Kidney epithelial cell (primary cell): ENCODE measurements at places on chromosomes 1 and 21. TPM values are rescaled to one million over a fixed set of nuclear protein-coding genes. Genes with fewer than 3 reads are reported as not detected.

SGIP1 gene
- total RNA-seq = 6.9 and 9.4 TPM in 2 replicates

FBXO2 gene
- total RNA-seq = 0.55 and 3.0 TPM in 2 replicates

- no peak for DNase-seq
These were observed 567.2 kb downstream of the SMYD3 start for GRCh38 chr1:245939756-245940345.

- DNase-seq = no peak
These were observed 71.3 kb downstream of the RPE65 start for GRCh38 chr1:68378296-68379084.

DNA sequence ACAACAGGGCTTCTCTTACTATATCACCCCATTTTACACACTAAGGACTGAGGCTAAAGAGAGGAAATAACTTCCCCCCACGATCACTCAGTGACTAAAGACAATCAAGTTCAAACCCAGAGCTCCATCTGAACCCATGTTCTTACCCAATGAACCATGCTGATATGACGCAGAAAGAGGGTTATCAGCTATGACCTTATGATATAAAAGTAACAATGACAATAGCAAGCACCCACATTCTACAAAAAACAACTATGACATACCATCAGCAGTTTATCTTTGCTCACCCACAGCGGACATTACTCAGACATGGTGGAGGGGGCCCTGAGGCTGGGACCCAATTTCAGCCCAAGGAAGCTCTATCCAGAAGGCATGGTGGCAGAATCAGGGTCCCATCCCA, 75.7 kb downstream of the PTPN14 start:
- DNase-seq = no peak

- no peak for DNase-seq
These were observed 2.7 kb downstream of the IGSF9 start for GRCh38 chr1:159942632-159943277.

DNA sequence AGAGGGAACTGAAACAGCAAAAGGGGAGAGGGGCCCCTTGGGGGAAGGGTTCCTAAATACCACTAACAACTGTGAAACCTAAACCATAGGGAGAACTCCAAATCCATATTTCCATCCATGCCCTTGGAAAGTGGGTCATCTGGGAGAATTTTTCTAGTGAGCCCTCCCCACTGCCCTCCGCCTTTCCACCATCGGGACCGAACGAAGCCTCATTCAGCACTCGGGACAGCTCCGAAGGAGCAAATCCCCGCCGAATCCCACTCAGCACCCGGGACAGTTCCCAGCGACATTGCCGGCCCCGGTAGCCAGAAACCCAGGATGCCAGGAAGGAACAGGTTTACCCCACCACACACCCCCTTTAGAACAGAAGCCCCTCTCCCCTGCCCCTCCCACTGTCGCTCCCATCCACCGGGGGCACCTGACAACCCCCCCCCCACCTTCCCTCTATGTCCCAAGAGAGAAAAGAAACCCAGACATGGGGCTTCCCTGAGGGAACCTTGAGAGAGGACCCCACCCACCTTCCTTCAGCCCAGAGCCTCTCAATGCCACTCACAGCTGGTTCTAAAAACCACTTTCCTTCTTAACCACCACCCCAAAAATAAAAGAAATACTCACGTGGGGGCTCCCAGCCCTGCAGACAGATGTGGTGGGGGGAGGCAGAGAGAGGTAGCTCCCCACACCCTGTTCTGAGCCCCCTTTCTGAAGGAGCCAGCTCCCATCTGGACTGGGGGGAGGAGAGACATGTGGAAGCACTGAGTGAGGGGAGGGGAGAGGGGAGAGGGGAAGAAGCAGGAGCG, 4.5 kb downstream of the DLGAP3 start:
- DNase-seq = no peak

DNA sequence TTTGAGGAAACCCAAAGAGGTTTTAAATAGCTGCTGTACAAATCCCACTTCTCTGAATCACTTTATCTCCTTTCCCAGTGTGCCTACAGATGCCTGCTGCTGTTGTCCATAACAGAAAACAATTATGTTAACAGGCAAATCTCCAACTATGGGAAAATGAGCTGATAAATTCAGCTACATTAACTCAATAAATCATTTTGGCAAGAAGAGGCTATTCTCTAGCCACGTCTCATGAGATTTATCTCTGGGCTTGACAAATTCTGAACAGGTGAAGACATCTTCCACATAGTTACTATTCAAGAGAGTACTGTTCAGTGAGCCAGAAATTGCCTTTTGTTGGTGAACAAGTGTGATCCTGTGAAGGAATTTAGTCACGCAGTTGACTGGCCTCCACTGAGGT, 327.1 kb upstream of the FMN2 start:
- DNase-seq = no peak

DNA sequence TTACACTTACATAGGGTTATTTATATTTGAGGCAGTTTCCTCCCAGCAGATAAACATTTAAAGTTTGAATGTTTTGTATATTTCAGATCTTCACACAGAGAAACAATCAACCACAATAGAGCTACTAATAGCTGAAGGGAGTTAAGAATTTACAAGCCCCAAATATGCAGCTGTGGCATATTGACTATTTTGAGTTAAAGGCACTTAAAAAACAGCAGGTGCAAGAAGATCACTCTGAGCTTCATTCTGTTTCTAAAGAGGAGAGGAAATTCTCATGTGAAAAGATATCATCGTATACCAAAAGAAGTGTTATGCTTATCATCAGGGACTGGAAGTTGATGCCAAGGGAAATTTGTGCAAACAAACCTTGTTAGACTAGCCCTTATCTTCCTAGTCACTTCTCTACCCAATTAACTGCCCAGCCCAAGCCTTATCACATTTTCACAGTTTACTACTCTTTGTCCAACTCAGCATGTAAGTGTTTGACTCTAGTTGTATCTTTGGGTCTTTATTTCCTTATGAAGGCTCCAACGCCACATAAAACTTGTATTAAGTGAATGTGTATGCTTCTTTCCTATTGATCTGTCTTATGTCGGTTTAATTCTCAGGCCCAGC, 66.3 kb upstream of the COG2 start:
- no peak for DNase-seq

DNA sequence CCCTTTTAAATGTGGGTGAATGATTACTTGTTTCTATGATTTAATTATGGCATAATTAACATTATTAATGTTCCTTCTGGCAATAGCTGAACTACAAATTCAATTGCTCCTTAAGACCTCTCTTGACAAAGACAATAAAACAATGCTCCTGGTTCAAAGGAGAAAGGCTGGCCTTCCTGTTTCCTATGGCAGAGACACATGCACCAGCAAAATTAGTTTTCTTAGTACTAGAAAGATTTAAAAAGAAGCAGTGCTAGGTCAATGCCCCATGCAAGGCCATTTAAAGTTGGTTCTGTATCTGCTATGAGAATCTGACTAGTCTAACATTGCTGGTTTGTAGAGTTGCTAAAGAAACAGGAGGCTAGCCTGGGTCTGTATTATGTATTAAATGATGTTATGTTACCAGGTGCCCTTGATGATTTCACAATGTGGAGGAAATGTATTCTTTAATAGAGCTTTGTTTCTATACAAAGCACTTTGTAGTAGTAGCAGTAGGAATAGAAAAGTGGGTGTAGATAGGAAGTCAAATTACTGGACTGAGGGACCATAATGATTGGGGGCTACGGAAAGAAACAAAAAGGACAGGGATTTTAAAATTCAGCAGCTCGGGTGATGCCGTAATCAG, 38.8 kb upstream of the CD34 start:
- DNase-seq = no peak

DNA sequence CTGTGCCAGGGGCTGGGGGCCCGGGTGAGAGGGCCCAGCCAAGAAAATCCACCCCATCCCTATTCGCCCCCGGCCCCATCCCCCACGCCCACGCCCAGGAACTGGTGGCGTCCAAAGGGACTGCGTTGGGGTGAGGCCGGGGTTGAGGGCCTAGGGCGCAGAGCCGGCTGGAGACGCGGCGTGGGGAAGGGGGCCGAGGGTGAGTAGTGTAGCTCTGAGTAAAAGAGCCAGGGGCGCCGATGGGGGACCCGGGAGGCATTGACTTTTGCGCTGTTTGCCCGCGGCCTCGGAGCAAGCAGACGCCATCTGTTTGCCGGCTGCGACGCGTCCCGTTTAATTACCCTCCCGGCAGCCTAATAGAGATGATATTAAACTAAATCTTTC, 3.5 kb upstream of the DMRTA2 start:
- no peak for DNase-seq

- DNase-seq = no peak
These were observed 88.3 kb upstream of the ADGRL2 start for GRCh38 chr1:81712425-81712824.

DNA sequence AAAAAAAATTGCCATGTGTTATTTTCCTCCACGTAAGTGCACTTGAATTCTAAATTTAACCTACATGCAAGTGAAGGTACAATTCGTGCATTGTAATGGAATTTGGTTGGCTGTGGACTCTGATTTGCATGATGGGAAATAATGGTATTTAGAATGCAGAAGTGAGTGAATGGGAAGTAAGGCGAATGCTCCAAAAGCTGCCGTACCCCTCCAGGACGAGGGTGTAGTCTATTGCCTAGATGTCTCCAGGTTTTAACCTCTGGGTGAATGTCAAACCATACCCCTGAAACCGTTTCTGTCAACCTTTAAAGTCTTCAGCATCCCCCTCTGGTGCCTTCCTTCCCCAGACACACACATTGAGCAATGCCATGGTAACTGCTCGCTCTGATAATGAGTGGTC, 44.5 kb downstream of the KIAA0040 start:
- DNase-seq = no peak

- DNase-seq = peak; percentile 10
These were observed 12.0 kb downstream of the NCMAP start for GRCh38 chr1:24567792-24568388.

GRCh38 chr21:38476385-38476784, 21.9 kb downstream of the ERG start:
- DNase-seq = no peak
